IMR-90 (cell line): ENCODE measurements at places on chromosomes 6 and 20. TPM values are rescaled to one million over a fixed set of nuclear protein-coding genes. Genes with fewer than 3 reads are reported as not detected.

DNA sequence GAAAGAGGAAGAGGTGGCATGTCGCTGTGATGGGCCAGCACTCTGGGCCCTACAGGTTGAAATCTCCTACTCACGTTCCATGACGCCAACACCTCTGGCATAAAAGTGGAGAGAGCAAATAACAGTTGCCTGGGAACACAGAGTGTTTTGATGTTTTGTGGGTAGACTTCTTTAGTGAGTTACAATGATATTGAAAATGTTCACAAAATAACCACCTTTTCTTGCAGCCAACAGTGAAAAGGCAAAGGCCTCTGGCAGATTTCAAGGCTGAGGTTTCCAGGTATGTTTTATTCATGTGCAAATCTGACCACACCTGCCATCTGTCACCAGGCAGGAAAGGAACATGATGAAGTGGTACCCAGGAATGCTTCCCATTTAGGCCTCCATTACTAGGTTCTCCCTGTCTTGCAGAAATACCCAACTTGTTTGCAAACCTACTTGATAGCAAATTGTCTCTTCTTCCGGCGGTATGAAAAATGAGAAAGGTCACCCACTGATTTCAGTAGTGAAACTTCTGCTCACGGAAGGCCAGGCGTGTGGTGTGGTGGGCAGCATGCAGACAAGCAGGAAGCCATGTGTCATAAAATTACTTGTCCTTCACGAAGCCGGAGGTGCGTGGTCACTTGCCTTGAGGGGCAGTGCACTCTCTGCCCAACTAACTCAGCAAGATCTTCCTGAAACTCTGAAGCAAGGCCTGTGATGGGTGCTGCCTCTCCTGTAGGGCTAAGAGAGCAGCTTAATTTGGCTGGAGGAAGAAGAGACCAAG lies 299.1 kb upstream of the PRDM1 start:
- no peak for DNase-seq

DNA sequence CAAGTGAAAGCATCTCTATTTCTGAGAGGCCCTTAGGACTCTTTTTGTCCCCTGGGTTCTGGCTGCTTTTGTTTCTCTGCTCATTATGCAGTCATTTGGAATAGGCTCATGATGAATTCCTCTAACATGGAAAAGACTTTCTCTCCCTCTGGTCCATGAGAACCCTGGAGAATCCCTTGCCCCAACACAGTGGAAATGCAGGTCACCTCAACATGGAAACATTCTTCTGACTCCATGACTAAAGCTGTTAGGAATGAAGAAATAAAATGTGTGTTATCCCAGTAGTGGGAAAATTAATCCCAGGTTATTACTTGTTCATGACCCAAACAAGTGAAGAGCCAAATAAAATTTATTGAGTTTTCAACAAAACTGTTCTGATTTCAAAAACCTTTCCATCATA lies 458.6 kb downstream of the EPM2A start:
- peak; percentile 30 for DNase-seq

- peak; percentile 79 for DNase-seq
These were observed 127.9 kb downstream of the BACH2 start for GRCh38 chr6:90168693-90169131.

- no peak for DNase-seq
These were observed 263.5 kb downstream of the CENPW start for GRCh38 chr6:126603410-126603809.

- no peak for DNase-seq
These were observed 38.1 kb downstream of the CRYBG1 start for GRCh38 chr6:106398621-106399020.

GRCh38 chr6:130423044-130423443 lies 57.2 kb downstream of the TMEM200A start:
- peak; percentile 22 for DNase-seq

DNA sequence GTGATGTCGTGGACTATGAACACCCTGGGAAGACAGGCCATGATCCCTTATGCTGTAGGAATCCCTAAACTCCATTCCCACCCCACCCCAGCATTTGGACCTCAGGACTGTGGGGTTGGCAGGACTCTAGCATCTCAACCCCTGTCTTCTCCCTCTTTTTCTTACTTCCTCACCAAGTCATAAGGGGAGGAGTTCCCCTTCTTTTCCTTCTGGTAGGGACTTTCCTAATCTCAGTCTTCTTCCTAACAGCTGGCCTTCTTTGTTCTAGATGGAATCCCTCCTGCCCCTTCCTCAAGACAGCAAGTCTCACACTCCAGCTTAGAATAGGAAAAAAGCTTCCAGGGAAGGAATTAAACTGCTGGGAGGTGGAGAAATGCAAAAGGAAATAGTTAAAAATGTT lies 2.3 kb upstream of the SIRPB2 start:
- no peak for DNase-seq

DNA sequence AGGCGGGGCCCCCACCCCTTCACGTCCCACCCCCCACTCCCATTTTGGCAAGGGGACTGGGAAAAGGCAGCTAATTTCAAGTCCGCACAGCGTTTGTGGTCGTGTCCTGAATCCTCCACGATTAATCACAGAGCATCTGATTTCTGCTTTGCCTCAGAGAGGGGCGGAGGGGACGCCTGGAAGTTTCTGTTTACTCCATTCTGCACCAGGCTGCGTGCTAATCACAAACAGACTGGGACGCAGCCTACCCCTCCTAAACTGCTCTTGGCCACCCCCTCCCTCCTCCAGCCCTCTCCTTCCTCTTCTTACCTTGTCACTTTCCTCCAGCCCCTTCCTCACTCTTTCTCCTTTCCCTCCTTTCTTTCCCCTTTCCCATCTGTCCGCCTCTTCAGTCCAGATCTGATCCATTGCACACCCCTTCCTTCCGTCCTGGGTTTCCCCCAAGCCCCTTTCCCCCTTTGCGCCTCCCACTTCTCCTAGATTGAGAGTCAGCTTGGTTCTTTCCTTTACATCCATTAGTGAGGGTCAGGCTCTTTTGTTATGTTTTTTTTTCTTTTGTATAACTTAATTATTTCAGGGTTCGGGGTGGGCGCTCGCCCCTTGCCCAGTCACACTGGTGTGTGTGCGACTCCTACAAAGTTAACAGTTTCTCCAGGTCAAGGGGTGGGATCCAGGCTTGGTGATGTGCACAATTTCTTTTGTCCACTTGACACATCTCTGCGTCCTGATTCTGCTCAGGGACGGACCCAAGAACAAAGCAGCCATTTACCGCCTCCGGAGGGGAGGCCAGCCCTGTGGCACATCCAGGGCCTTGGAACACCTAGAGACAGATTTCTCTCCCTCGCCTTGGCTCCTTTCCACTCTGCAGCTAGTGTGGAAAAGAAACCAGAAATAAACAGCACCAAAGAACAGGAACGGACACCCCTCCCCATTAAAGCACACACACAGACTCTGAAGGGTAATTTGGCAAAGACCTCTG lies 520 bp upstream of the RIPOR3 start:
- peak; percentile 69 for DNase-seq

- no peak for DNase-seq
These were observed 8.5 kb upstream of the FABP7 start for GRCh38 chr6:122770835-122771601.

GRCh38 chr20:62364911-62365736 lies 2.0 kb downstream of the LAMA5 start:
- no peak for DNase-seq

DNA sequence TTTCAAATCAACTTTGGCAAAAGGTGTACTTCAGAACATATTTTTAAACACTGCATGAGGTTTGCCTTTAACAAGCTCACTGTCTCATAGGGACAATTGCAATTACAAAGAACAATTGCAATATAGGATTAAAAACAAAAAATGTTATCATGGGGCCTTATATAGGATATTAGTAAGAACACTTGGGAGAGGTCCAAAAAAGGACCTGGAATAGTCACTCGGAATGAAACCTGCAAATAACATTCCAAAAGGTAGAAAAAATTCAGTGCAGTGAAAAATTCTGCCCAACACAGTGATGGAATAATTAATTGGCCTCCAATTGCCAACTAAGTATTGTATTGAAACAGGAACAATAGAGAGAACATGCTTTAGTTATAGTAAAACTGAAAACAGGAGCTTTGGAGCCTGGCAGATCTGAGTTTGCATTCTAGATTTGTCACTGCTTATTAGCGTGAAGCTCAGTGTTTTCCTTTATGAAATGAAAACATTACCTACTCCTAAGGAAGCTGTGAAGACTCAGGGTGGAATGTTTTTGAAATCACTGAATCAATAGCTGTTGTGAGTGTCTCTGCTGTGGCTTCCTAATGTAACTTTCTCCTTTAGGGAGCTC lies 172.6 kb upstream of the BMP5 start:
- DNase-seq = no peak

GRCh38 chr20:20875716-20876115 lies 163.3 kb upstream of the RALGAPA2 start:
- no peak for DNase-seq

GRCh38 chr6:41370488-41371111 lies 35.2 kb downstream of the NCR2 start:
- no peak for DNase-seq

GRCh38 chr6:44805238-44805846 lies 417.8 kb downstream of the CDC5L start:
- DNase-seq = peak; percentile 83

- peak; percentile 93 for DNase-seq
These were observed 4.4 kb downstream of the TRMT6 start for GRCh38 chr20:5945963-5946362.

DNA sequence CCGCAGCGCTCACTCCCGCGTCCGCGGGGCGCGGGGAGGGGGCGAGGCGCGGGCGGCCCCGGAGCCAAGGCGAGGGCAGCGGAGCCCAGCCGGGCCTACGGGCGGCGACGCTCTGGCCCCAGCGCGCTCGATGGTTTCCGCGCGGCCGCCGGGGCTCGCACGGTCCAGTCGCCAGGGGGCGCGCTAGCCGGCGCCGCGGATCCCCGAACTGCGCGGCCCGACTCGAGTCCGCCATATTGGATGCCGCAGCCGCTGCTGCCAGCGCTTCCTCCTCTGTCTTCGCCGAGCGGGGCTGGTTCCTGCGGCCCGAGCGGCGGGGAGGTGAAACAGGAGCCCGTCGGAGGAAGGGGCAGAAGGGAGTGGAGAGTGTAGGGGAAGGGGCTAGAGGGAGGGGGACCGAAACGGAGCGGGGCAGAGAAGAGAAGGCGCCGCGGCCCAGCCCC lies at the start of gene SCAF8:
Gene SCAF8 (plus strand): TSS at position 234 of the 443 bp plus-strand sequence. CDS start 485 bp downstream, outside the sequence.
- DNase-seq = peak; percentile 69

- no peak for DNase-seq
These were observed 1.2 kb upstream of the SYS1 start for GRCh38 chr20:45361793-45362192.

DNA sequence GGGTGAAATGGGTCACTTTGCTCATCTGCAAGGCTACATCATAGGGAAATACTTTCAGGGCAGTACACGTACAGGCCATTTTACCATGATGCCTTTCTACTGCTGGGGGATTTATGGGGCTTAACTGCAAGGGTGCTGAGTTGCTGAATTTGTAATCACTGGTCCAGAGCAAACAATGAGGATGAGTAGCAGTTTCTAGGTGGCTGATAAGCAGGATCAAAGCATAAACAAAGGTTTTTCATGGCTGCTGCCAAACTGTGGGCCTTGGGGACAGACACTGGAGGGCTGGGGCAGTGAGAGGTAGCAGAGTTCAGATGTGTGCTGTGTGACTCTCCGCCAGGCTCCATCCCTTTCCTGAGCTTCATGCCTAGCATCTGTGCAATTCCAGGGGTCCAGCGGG lies 68.3 kb downstream of the CNBD2 start:
- DNase-seq = no peak

GRCh38 chr6:138857775-138858174 lies 61.9 kb downstream of the ECT2L start:
- DNase-seq = no peak

- DNase-seq = no peak
These were observed 59.6 kb downstream of the ERMARD start for GRCh38 chr6:169811072-169811471.

- DNase-seq = no peak
These were observed 31.8 kb upstream of the ZBP1 start for GRCh38 chr20:57651881-57652605.

GRCh38 chr6:35969646-35970045 lies 48.7 kb upstream of the SRPK1 start:
- DNase-seq = peak; percentile 48

GRCh38 chr6:92582211-92582610 lies 837.1 kb downstream of the EPHA7 start:
- no peak for DNase-seq

- peak; percentile 79 for DNase-seq
These were observed 728 bp upstream of the TRIM39 start for GRCh38 chr6:30325873-30326525.

GRCh38 chr6:127118298-127119101 lies at the start of gene RSPO3:
RSPO3 (plus strand) TSS chr6:127118671; CDS start chr6:127119193, 522 bp downstream.
- DNase-seq = peak; percentile 18

GRCh38 chr20:63519668-63520503 lies 679 bp upstream of the PPDPF start:
- peak; percentile 29 for DNase-seq

DNA sequence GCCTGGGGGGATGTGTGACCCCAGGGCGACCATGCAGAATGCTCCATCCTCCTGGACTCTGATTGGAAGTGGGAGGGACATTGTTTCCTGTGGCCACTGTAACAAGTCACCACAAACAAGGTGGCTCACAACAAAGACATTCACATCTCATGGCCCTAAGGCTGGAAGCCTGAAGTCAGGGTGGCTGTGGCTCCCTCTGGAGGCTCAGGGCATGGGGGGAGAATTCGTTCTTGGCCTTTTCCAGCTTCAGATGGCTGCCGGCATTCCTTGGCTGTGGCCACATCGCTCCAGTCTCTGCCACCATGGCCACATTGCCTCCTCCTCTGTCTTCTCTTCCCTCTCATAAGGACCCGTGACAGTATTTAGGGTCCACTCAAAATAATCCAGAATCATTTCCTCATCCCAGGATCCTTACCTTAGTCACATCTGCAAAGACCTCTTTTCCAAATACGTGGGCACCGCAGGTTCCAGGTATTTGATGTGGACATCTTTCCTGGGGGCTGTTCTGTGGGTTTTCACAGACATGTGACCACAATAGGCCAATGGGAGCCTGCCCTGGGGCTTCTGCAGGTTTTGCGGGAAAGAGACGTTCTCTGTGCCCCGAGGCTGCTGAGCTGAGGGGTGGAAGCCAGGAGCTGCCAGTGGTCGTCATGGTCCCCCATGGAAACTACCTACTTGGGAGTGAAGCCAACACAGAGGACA lies 249.3 kb downstream of the PREX1 start:
- no peak for DNase-seq

Gene SYNJ2
- 43.3 and 45.2 TPM in 2 replicates for total RNA-seq

Gene GMPR
- total RNA-seq = 6.3 and 6.7 TPM in 2 replicates

Gene TREM1
- not detected in 2 replicates for total RNA-seq

Gene SEMG2
- not detected in 2 replicates for total RNA-seq

Gene C6orf15
- total RNA-seq = not detected in 2 replicates

Gene BFSP1
- 1.9 and 2.0 TPM in 2 replicates for total RNA-seq

Gene ZBTB12
- 2.0 and 2.5 TPM in 2 replicates for total RNA-seq

Gene ADGRF1
- not detected in 2 replicates for total RNA-seq

Gene RIN2
- 61.4 and 72.2 TPM in 2 replicates for total RNA-seq

Gene COL10A1
- total RNA-seq = not detected in 2 replicates

Gene ZNF165
- 0.28 and 0.36 TPM in 2 replicates for total RNA-seq

Gene SLC35F1
- total RNA-seq = not detected in 2 replicates

Gene ZNF318
- total RNA-seq = 5.6 and 5.7 TPM in 2 replicates

Gene TCF21
- total RNA-seq = 6.6 and 8.1 TPM in 2 replicates

Gene SLC24A3
- not detected in 2 replicates for total RNA-seq

Gene BHLHE23
- not detected in 2 replicates for total RNA-seq

Gene BMP7
- not detected in 2 replicates for total RNA-seq
